ENCODE measurements at places on chromosomes 2 and 18.

GRCh38 chr2:156319811-156320485 lies 12.6 kb downstream of the NR4A2 start:
- no peak for DNase-seq

DNA sequence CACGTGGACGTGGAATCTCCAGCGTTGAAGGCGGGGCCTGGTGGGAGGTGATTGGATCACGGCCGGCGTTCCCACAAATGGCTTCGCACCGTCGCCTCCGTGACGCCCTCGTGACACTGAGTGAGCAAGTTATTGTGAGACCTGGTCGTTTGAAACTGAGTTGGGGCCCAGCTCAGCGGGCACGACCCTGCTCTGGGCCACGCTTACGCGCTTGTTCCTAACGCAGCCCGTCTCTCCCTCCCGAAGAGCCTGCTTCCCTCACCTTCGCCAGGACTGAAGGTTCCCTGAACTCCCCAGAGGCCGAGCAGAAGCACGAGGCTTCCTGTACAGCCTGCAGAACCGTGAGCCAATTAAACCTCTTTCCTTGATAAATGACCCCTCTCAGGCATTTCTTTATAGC lies 121.8 kb downstream of the RTP5 start:
- DNase-seq, result no peak

- DNase-seq, result no peak
Observed at GRCh38 chr18:45107425-45107824, 426.7 kb downstream of the SETBP1 start.

DNA sequence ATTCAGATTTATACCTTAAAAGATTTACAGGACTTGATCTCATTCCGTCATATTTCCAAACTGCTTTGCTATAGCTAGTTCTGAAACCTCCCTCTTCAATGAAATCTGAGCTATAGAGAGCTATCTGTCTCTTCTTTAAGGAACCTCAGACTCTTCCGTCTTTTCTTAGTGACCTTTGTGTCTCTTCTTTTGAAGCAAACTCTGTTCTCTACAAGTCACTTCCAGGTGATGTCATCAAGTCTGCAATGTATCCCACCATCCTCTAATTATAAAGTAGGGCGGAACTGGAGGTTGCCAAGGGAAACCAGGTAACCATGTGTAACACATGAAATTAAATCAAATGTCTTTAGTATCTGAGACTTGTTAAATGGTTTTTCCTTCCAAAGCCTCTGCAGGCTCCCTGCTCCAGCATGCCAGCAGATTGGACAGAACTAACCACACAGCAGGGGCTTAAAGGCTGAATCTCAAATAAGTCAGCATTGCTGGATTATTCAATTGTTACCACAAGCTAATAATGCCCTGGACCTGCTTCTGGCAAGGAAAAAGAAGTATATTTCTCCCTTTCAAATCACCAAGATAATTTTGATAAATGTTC lies 41.2 kb upstream of the PEX13 start:
- no peak for DNase-seq

DNA sequence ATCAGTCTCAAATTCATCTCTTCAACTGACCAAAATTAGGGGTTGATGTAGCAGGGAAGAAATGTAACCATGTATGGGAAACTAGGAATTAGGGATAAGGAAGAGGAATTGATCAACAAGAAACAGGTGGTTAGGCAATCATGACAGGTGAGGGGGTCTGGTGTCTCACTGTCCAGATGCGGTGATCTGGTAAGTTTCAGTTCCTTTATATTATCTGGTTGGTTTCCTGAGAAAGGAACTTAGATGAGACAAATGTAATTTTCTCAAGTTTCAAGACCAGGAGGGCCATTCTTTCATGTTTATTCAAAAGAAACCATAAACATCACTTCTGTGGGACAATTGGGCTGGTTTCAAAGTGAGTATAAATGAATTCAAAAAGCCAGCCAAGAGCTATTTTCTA lies 306.2 kb upstream of the KCNJ3 start:
- DNase-seq, result no peak

DNA sequence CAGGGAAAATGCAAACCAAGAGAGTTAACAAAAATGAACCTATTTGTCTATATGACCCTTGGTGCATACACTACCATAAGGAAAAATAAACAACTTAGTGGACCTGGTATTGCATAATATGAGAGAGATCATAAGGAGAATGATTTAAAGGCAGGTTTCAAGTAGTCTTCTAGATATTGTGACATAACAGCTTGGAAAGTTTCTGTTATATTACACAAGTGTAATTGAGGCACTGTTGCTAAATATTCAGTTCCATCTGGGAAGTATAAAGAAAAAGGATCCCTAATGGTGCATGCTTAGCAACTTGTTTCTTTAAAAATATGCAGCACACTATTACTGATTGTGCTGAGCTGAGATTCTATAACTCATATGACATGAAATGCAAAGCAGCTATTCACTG lies 252.2 kb upstream of the SPHKAP start:
- no peak for DNase-seq

DNA sequence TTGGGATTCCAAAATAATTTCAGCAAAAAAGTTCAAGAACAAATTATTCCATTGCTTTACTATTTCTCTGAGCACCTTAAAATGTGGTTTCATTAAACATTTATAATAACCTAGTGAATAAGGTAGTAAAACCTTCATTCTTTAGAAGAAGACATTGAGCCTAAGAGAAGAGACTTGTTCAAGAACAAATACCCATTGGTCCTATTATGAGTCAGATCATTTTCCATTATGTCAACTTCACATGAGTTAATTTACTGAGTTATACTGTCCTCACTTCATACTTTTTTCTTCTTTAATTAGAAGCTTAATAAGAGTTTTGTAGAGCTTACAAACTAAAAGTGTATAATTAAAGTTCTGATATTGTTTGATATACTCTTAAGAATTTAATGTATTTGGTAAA lies 5.5 kb downstream of the ANKRD62 start:
- no peak for DNase-seq

- DNase-seq, result no peak
Observed at GRCh38 chr2:124046332-124046731, 21.2 kb downstream of the CNTNAP5 start.

DNA sequence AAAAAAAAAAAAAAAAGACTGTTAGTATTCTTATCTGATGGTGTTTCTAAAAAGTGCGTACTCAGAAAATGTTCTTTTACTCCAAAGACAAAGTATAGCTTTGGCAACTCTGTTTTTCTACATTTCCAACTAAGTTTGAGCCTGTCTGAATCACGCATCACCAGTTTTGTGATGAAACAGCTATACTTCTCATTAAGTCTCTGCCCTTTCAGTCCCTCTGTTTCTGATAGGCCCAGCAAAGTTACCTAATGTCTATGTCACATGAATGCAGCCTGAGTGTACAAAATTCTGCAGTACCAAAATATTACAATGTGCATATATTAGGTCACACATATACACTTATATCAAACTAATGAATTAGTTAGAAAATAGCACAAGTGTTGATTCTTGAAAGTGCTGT lies 22.4 kb downstream of the TWSG1 start:
- DNase-seq, result no peak

Data from GF-D8 (cell line).